ENCODE measurements at places on chromosomes 13 and 19.

DNA sequence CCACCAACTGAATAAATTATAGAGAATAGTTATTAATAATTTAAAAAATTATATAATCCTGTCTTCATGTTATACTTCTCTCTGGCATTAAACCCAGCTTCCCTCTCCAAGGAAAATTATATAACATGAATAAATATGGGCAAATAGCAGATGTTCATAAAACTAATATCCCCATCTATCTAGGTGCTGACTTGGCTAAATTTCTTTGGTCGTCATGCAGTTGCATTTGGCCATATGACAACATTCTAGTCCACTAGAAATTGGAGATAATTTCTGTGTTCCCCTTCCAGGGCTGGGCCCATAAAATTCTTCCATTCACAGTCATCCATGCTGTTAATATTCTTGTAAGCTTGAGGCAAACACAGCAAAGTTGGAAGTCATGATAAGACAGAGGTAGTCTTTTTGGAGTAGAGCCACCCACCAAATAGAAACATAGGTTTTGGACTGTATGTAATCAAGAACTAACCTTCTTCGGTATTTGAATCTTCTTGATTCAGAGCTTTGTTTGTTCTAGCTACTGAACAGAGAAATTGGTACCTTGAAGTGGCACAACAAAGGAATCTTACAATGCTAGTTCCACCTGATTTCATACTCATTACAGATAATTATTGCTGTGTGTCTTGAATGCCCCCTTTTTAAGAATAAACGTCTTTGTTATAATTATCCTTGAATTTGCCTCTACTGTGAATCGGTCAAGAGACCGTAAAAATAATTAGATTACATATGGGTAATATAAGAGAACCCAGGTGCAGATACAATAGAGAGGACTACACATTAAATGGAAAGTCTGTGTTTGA is 678.5 kb upstream of the PCDH20 start:
- DNase-seq = no peak

DNA sequence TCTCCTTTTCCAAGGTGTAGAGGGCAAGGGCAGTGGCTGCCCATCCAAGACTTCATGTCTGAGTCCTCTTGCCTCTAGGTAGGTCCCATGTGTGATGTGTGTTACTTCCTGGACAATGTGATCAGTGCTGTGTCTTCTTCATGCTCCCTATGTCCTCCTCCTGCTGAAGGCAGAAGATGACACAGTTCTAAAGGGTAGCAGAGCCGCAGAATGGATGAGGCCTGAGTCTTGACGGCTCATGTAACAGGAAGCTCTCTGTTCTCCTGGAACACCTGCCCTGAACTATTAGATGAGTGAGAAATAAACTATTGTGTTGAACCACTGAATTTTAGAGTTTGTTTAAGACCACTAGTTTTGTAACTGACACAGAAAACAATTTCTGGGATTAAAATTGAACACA is 165.9 kb downstream of the NDFIP2 start:
- no peak for DNase-seq

- no peak for DNase-seq
Observed at GRCh38 chr13:87661471-87661870, 9.7 kb upstream of the SLITRK5 start.

GRCh38 chr19:17496337-17496997 is 15.0 kb upstream of the PGLS start:
- no peak for DNase-seq

DNA sequence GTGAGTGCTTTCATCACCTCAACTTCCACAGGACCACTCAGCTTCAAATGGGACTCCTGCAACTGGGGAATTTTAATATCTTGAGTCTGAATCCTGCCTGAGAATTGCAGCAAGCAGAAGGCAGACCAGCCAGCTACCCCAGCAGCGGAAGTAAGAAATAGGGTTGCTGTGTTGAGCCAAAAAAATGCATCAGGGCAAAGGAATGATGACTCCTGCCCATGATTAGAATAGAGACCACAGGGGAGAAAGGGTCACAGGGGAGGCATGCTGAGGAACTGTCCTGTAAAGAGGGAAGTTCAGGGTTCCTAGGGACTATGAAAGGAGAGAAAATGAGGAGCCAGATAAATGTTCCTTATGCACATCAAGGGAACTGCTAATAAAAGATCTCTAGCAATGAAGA is 370.2 kb downstream of the KCTD12 start:
- no peak for DNase-seq

- no peak for DNase-seq
Observed at GRCh38 chr19:12757544-12758274, 6.1 kb downstream of the BEST2 start.

- no peak for DNase-seq
Observed at GRCh38 chr19:54255105-54255775, 1.8 kb downstream of the LILRB5 start.

GRCh38 chr13:32838945-32839344 is 177.3 kb upstream of the KL start:
- no peak for DNase-seq

- DNase-seq = no peak
Observed at GRCh38 chr13:113554333-113554700, 30.2 kb upstream of the TFDP1 start.

GRCh38 chr13:48244159-48244558 is 11.2 kb downstream of the ITM2B start:
- DNase-seq = no peak

Data from fibroblast of skin of left biceps (primary cell).